ENCODE measurements at places on chromosomes 16 and 17.

DNA sequence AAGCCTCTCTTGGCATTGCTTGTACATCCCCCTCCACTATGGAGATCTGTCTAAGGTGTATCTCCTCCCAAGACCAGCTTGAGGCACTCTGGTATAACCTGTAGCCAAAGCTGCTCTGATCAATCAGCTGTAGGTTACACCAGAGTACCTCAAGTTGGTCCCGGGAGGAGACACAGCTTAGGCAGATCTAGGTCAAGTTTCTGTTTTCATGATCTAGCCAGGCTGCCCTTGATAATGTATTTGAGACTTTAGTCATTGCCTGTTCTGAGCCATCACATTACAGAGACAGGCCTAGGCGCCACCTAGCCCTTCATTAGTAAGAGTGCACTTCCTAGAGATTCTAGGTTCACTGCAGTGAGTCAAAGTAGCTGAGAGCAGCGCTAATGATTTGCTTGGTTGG, 31.4 kb downstream of the ASGR1 start:
- no peak for DNase-seq

DNA sequence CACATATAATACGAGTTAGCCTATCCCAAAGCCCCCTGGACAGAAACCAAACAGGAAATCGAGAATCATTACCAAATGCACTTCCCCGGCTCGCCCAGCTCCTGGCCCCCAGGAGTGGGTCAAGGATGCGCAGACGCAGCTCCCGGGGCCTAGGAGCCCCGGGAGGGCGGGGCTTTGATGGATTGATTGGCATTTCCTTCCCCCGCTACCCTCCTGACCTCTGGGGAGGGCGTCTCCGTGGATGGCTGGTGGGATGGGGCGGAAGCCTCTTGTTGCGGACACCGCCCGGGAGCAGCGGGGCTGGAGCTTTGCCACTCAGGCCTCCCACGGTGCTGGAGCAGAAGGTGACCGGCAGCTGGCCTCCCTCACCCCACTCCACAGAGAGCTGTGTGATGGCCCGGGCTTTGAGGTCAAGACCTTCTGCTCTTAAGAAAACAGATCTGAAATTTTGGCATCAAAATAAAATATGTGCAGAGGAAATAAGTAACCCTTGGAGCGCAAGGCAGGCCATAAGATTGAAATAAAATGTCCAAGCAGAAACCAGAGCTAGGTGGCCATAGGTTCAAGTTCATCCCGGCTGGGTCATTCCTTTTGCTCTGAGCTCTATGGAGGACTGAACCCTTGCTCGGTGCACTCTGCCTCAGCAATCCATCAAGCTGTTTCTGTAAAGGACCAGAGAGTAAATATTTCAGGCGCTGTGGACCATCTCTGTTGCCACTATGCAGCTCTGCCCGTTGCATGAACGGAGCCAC, 262.3 kb downstream of the SOX9 start:
- no peak for DNase-seq

DNA sequence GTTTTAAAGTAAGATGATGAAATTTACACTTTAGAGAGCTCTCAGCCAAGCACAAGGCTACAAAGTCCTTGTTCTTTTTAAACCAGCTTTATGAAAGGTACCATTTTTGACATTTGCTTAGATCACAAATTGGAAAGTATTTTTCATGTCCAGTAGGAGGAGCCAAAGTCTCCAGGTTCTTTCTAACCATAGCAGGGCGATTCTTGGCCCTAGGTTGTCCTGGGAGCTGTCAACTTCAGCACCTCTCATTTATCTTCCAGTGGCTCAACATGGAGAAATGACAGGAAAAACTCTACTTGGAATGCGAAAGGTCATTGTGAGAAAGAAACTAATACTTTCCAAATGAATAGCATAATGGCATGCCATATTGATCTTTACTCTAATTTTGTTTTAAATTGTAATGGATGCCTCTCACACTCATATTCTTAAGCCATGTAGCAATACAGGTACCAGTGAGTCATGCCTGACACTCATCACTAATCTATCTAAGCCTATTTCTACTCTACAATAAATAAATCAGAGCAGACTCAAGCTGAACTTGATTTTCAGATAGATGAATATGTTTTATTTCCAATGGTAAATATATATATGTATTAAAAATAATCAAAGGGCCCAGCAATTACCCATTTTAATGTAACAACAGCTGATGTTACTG, 919.1 kb upstream of the EEF2KMT start:
- no peak for DNase-seq

DNA sequence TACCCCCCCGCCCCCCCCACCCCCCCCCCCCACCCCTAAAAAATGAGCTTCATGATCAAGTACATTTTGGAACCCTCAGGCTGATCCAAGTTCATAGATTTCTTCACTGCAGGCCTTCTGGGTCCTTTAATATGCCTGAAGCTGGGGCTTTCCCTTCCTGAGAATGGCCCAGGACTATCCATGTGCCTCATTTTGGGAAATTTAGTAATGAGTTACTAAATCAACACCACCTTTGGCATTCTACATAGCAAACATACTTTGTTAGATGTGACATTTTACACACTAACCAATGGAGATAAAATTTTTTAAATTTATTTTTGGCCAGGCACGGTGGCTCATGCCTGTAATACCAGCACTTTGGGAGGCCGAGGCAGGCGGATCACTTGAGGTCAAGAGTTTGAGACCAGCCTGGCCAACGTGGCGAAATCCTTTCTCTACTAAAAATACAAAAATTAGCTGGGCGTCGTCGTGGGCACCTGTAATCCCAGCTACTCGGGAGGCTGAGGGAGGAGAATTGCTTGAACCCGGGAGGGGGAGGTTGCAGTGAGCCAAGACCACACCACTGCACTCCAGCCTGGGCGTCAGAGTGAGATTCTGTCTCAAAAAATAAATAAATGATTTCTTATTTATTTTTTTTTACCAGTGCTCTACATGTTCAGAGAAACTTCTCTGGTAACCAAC, 14.0 kb downstream of the HERPUD1 start:
- DNase-seq, result no peak

GRCh38 chr16:56589141-56590039, at the start of gene MT3:
MT3 (plus strand) TSS chr16:56589528; CDS start chr16:56589591, 63 bp downstream.
- DNase-seq, result no peak

- peak; percentile 75 for DNase-seq
Observed at GRCh38 chr16:23803591-23804123, 32.1 kb upstream of the PRKCB start.

DNA sequence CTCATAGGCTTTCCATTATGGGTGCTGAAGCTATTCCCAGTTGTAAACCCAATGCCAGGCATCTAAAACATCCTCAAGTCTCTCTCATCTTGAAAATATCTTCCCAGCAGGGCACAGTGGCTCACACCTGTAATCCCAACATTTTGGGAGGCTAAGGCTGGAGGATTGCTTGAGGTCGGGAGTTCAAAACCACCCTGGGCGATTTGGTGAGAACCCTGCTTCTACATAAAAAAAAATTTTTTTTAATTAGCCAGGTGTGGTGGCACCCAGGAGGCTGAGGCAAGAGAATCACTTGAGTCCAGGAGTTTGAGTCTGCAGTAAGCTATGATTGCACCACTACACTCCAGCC, 13.0 kb upstream of the EEF2K start:
- DNase-seq, result no peak

DNA sequence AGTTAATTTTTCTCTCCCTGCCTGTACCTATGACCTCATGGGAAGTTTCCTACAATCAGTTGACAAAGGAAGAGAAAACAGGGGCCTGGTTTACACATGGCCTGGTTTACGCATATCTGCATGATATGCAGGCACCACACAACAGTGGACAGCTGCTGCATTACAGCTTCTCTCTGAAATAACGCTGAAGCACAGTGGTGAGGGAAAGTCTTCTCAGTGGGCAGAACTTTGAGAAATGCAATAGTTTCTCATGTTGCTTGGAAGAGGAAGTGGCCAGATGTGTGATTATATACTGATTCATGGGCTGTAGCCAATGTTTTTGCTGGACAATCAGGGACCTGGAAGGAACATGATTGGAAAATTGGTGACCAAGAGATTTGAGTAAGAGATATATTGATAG, 324.1 kb upstream of the GOT2 start:
- DNase-seq, result no peak

GRCh38 chr17:82239401-82239925, 10.6 kb downstream of the SLC16A3 start:
- no peak for DNase-seq

GRCh38 chr16:24580665-24581064, 41.3 kb downstream of the RBBP6 start:
- DNase-seq, result no peak

DNA sequence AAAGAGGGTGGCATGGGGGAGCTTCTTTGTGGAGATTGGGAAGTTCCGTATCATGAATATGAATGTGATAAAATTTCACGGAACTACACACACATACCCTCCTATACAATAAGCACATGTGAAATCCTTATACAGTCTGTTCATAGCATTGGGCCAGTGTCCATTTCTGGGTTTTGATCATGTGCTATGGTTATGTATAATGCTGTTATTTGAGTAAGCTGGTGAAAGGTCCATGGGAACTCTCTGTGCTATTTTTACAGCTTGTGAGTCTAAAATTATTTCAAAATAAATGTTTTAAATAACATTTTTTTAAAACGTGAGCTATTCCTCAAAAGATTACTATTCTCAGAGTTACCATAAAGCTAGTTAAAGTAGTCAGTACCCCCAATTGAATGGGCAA, 205.2 kb upstream of the CACNG5 start:
- no peak for DNase-seq

- no peak for DNase-seq
Observed at GRCh38 chr17:38970128-38970527, 2.9 kb upstream of the FBXO47 start.

DNA sequence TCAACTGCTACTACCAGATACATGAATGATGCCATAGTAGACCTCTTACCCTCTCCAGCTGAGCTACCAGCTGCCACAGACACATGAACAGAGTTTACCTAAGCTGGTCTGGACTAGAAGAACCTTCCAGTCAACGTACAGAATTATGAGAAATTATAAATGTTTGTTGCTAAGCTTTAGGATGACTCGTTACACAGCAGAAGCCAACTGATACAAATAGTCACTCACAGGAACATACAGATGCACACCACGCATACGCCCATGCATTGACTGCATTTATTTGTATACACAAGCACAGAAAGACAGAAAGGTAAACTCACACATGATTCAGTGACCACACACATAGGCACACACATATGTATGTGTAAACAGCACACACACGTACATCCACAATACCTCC, 164.6 kb downstream of the SALL1 start:
- DNase-seq, result no peak

DNA sequence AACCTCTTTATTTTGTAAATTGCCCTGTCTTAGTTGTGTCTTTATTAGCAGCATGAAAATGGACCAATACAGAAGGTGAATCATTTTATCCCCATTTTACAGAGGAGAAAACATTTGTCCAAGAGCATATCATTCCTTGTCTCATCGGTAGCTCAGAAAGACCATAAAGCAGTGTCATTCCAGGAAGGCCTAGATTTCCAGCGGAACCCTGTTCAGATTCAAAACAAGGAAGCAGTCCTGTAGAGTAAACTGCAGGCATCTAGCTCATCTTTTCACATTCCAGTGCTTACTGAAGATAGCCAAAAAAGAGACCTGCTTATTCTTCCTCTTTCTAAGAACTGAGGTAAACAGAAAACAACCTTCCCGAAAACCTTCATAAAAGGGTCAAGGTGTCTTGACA, 54.0 kb downstream of the PARN start:
- no peak for DNase-seq

DNA sequence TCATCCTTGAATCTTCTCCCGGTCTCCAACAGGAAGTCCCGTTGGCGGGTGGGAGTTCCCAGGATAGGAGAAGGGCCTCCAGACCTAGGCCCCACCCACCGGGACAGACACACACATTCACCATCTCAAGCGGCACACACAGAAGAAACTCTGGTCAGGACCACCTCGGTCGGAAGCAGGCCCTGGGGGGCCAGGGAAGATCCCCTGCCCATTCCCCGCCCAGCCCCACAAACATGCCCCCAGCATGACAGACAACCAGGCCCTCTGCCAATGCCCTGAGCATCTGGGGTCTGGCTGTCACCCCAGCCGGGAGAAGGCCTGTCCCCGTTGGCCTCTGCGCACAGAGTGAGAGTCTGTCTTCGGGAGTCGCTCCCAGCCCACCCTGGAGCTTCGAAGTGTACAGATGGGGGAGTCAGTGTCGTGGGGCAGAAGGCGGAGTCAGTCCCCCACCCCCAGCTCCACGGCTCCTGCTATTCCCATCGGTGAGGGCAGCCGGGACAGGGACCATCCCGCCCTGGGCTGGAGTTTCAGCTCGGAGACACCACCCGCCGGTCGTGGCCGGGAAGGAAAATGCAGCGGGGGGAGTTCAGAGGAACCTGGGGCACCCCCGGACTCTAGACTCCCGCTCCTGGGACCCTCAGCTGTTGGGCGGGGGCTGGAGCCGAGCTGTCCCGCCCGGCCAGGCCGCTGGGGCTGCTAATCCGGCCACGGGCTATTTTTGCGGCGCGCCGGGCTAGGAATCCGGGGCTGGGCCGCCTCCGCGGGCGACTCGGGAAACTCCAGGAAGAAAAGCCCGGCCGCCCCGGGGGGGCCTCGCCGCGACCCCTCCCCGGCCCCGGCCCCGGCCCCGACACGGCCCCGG, 660 bp downstream of the RHBDF1 start:
- DNase-seq, result no peak
